GDM1 (cell line): ENCODE measurements at places on chromosomes 2 and 18.

- no peak for DNase-seq
These were observed 258.5 kb downstream of the DOK6 start for GRCh38 chr18:69659142-69659651.

- DNase-seq: no peak
These were observed 7.8 kb downstream of the FRZB start for GRCh38 chr2:182858671-182859070.

DNA sequence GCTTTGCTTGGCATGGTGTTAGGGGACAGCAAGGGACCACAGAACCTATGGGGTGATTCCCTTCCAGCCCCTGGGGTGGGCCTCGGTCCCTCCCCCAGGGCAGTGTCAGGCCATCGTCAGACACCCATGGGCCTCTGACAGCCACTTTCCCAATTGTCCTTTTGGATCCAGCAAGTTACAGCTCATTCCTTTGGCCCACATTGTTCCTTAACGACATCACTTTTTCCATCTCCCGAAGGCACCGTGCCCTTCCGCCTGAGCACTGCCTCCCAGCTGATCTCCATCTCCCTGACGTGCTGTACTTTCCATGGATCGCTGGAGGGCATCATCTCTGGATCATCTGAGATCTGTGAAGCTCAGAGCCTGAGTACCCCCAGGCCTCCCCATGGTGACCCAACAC lies 10.4 kb upstream of the KCNK3 start:
- no peak for DNase-seq

- no peak for DNase-seq
These were observed 29.7 kb downstream of the C2orf42 start for GRCh38 chr2:70161069-70161534.
